ENCODE measurements at places on chromosomes 4 and X.
A peak's percentile ranks its signal among the peaks of the same experiment; 100 is the strongest.

DNA sequence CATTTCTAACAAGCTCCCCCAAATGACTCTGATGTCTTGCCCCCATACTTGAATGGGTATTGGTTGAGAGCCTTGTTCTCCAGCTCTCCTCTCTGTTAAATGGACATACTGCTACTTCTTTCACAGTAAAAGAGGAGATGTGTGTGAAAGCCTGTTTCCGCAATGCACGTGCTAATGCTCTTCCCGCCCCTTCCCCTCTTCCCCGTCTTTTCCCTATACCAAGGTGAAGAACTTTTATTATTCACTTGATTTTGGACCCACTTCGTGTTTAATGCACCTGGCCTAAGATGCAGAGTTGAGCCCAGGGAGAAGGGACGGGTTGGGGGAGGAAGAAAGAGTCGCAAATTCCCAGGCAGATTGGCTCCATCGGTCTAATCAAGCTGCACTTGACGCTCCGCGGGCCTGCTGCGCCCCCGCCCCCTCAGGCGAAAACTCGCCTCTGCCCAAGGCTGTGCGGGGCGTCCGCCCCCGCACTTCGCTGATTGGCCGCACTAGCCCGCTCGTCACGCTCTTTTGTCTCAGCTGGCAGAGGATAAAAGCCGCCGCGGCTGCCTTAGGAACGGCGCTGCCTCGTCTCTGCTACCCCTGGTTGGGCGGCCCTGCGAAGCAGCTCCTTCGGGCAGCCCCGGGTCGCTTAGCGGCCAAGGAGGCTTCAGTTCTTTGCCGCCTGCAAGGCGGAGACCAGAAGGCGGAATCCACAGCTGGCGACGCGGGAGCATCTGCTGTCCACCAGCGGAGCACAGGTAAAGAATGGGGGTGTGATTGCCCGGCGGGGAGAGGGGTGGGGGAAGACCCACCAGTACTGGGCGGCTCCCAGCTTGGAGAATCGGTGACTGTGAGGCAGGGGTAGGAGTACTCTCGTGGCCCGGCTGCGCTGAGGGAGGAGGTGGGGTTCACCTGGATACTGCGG lies at the start of gene ZCCHC12:
Gene ZCCHC12, plus strand, starts transcription at position 562 of the 910 bp plus-strand sequence. CDS start 1,421 bp downstream, outside the sequence.
- DNase-seq = peak; percentile 60

GRCh38 chrX:150870487-150871340 lies 27.8 kb downstream of the CD99L2 start:
- no peak for DNase-seq

- no peak for DNase-seq
Observed at GRCh38 chrX:97553833-97554232, 670.1 kb downstream of the RPA4 start.

DNA sequence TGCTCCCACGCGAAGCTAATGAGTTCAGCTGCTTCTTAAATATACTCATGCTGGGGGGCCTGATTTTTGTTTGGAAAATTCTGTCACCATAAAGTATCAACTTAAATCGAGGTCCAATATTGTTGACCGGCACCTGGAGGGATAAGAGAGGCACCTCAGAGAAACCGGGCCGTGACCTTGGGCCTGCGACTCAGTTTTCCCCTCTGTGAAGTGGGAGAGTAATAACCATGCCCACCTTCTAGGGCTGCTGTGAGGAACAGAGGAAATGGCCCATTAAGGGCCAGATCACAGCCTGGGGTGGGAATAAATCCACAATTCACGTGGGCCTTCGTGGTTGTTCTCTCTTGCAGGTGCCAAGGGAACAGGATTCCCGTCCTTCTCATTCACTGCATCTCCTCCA lies 39.4 kb downstream of the ZBTB49 start:
- no peak for DNase-seq

DNA sequence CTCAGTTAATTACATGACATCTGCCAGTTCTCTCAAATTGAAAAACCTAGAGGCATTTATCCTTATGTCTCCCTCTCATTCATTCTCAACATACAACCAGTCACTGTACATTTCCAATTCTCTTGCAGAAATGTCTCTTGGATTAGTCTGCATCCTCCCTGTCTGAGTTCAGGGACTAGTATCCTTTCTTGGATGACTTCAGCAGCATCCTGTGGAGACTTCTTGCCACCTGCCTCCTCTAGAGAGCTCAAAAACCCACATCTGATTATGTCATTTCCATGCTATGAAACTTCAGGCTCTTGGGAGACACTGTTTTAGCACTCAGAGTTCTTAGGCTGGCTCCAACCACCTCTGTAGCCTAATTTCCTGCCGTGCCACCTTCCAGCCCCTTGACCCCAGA lies 515.1 kb upstream of the DIPK2B start:
- DNase-seq = no peak

DNA sequence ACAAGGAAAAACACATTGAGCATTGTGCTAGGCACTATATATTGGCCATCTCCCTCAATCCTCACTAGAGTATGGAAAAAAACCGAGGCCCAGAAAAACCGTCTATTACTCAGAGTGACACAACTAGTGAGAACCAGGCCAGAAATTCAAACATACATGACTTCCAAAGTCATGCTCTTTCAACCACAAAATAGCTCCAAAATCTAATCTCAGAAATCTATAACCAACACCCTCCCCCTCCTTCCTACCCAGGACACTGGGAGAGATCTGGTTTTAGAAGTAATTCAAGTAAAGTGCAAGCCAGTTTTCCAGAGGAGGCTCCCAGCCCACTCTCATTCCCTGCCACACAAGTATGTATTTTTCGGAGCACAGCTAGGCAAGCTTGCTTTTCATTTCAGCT lies 7.6 kb downstream of the HS3ST1 start:
- no peak for DNase-seq

DNA sequence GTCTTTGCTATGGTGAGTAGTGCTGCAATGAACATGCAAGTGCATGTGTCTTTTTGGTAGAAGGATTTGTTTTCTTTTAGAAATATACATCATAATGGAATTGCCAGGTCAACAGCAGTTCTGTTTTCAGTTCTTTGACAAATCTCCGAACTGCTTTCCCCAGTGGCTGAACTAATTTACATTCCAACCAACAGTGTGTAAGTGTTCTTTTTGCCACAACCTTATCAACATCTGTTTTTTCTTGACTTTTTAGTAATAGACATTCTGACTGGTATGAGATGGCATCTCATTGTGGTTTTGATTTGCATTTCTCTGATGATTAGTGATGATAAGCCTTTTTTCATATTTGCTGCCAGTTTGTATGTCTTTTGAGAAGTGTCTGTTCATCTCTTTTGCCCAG lies 406.3 kb downstream of the DTHD1 start:
- DNase-seq = no peak

DNA sequence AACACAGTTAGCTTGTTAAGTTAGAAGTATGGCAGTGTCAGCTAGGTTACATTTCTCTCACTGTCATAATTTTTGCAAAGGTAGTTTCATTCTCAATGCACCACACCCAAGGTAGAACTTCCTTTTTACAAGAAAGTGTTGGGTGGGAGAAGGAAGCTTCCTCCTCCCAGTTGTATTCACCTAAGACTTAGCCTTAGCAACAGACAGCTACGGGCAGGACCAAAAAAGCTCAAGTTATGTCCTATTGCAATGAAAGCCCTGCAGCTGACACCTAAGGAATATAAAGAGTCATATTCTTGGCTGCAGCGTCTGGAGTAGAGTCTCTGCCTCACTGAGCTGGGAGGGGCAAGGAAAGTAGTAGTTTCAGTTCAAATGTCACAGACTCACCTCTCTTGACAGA lies 25.1 kb upstream of the PRDM8 start:
- DNase-seq = no peak
